Activated T-helper 17 cell treated with anti-CD3 and anti-CD28 coated beads, Interleukin-2, amount 50 U/mL, for 72 hours (primary cell): ENCODE measurements at places on chromosomes 6 and 20.

- no peak for ATAC-seq
These were observed 330.5 kb downstream of the EPHA7 start for GRCh38 chr6:93088621-93089501.

DNA sequence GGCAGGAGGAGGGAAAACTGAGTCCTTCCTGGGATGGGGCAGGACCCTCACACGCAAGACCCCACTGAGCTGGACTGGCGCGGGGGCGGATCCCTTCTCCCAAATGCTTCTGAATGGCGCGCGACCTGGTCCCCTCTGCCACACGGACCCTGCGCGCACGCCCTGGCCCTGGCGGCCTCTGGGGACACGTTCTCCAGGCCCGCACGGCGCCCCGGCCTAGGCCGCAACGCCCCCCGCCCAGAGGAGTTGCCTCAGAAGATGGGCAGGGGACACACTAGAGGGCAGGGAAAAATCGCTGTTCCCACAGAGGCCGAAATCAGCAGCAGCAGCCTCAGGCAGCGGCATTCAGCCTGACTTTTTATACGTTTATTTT, 45.2 kb upstream of the OSTM1 start:
- ATAC-seq: no peak

- no peak for ATAC-seq
These were observed 551.6 kb upstream of the CITED2 start for GRCh38 chr6:139925894-139926641.

DNA sequence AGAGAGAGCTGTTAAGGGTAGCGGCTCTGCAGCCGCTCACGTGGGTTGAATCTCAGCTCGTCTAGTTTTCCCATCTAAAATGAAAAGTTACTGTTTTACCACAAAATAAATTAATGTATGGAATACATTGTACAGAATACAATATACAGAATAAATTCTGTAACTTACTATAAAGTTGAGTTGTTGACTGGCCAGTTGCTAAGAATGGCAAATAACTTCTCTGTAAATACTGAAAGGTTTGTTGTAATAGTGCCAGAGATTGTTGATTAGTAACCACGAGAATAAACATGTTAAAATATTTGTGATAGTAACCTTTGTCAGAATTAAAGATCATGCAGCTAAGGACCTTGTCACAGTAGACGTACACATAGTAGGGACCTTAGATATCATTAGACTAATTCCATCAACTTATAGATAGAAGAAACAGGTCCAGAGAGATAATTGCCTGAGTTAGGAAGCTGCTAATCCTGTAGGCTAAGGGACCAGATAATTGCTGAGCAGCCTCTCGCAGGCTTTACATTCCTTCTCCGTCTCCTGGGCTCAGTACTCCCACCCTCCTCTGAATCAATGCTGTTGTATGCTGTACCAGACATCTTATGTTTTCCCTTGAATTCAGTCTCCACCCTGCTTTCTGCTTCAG, 544 bp upstream of the NRM start:
- ATAC-seq: no peak

DNA sequence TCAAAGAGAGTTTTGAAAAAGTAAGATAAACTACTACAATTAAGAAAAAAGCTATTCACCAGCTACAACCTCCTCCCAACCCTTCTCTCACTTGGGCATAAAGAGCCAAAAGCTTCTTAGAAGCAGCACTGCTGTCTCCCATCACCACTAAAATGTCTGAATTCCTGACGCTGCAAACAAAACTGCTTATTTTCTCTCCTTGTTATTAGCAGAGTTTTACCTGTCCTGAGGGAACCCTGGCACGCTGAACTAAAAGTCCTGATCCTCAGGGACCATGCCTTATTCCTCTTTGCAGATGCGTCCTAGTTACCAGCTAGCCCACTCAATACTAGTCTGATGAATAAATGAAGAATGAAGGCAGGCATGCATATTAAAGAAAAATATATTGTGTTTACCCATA, 1.1 kb downstream of the HACE1 start:
- no peak for ATAC-seq

GRCh38 chr6:125945378-125946141, 11.0 kb upstream of the HINT3 start:
- ATAC-seq: no peak

GRCh38 chr6:12007887-12008286, 4.2 kb upstream of the HIVEP1 start:
- no peak for ATAC-seq

DNA sequence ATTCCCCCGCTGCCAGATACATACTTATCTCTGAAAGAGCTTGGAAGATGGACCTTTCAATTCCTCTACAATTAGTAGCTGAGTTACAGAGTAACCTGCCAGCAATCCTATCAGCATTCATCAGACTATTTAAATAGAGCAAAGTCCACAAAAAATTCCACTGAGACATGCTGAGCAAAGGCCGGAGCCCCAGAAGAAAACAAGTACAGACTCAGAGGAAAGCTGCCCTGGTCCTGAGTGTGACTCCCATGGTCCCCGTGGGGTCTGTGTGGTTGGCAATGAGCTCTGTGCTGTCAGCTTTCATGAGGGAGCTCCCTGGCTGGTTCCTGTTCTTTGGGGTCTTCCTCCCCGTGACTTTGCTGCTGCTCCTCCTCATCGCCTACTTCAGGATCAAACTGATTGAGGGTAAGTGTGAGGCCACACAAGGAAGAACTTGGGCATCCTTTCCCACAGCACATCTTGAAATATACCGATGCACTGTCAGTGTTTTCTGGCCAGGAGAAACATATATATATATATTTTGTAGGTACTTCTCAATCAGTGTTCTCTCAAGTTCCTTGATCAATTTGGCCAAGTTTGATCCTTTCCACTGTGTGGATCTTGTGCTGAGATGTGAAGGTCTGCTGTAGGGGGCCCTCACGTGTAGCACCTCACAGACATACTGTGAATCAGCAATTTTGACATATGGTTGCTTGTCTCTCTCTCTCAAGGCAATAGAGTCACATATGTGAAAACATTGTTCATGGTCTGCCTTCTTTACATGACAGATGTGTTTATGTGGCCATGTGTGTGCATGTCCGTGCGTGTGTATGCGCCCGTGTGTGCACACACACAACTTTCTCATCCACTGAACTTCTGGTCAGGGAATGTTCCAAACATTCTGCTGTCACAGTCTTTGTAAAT, at the start of gene SMLR1:
SMLR1 (plus strand) TSS at position 160 of the 903 bp plus-strand sequence; CDS start at position 168, 8 bp downstream.
- ATAC-seq: no peak

DNA sequence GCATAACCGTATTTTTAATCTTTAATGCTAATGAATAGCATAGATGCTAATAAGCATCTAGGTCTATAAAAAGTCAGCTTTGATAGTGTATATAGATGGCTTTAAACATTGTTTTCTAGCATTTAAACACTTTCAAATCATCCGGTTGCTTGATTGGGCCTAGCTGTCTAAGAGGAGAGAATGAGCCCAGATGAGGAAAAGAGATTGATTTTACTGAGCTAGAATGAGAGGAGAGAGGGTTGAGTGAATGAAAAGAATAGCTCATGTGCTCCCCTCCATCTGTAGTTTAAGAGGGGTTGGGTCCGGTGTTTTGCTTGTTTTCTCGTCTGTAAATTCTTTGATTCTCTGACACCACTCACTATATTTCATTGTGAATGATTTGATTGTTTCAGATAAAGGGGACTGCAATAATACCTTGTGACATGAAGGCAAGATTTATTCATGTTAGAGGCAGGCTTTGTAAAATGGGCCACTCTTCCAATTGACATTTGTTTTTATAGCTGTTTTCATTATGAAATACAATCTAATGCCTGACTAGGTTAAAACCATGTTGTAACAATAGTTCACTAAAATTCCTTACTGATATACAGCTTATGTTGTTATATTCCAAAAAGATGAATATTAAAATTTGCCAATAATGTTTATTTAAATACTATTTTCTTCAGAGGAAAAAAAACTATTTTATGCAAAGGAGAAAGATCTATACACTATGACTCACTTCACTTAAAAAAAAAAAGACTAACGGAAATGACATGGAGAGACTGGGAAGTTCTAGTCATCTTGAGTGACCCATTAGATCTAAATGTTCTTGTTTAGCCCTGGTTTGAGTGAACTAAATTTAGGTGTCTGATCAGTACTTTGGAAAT, 3.2 kb downstream of the PTPN1 start:
- ATAC-seq: no peak
